ENCODE measurements at places on chromosomes 3 and 15.

DNA sequence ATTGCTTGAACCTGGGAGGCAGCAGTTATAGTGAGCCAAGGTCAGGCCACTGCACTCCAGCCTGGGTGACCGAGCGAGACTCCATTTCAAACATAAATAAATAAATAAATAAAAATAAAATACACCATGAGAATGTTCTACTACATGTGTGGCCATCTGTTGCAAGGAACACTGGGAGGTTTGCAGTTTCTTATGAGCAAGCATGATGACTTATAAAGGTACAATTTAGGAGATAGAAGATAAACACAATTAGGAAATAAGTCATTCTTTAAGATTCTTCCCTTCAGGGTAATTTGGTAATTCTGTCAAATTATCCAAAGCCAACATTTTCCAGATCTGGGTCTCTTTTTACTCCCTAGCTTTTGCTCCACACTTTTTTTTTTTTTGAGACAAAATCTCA, 13.4 kb downstream of the HTR3C start:
- DNase-seq = no peak

DNA sequence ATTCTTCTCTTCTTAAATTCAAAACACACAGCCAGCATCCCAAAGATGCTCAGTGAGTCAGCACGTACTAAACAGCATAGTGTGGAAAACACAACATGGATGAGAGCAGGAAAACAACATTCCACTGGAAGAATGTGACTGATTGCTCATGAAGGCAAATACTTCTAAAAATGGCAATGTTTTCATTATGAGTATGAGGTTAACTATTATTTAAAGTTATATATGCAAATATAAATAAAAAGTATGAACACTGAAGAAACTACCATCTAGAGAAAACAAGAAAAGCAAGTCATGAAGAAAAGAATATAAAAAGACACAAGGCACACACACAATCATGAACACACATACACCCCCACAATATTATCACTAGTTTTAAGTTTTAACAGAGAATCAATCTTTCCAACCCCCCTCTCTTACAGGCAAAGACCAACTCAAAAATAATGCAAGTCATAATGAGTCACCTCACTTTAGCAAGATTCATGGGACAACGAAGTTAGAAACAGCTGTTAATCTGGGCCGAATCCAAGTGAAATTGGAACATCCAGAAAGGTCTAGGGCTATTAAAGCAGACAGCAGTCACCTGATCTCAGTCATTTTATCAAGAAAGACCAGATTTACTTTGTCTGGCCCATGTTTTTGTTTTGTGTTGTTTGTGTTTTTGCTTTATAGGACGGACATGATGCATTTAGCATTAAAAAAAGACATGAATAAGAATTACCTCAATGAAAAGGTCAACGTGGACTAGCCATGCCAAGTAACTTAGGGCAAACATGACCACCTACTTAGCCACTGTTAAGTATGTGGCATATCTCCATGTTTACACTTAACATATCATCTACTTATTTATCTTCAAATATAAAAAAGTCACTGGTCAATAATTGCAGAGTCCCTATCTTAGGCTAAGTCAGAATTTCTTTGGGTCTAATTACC, 18.1 kb downstream of the GBE1 start:
- no peak for DNase-seq

DNA sequence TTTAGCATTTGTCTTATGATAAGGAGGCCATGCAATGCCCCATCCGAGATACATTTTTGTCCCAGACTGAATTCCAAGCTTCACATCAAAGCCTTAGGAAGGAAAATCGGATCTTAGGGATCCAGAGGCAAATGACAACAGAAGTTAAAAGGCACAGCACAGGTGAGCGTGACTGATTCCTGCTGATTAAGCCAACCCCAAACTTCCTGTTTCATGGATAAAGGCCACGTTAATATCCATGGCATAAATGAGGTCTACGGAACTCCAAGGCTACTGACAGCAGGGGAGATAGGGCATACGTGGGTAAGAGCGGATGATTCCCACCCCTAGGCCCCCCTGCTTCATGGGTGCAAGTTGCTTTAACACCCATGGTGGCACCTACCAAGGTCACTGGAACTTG, 471.6 kb downstream of the FHIT start:
- no peak for DNase-seq

DNA sequence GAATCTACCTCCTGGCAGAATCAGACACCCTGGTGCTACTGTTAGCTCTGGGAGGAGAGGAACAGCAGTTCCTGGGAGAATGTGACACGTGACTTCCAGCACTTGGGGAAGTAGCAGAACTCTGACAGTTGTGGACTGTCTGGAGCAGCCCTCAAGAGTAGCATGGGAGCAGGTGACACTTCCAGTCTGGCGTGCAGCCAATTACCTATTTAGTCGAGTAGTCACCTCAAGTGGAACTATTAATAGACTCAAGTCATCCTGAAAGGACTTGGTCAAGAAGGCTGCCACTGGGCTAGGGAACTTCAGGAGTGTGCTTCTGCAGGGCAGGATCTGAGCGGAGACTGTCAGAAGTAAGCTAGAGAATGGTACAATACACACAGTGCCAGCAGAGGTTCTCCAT, 62.3 kb downstream of the MTHFS start:
- DNase-seq = peak; percentile 21

GRCh38 chr3:47420511-47421484, 40.0 kb downstream of the PTPN23 start:
- peak; percentile 53 for DNase-seq

DNA sequence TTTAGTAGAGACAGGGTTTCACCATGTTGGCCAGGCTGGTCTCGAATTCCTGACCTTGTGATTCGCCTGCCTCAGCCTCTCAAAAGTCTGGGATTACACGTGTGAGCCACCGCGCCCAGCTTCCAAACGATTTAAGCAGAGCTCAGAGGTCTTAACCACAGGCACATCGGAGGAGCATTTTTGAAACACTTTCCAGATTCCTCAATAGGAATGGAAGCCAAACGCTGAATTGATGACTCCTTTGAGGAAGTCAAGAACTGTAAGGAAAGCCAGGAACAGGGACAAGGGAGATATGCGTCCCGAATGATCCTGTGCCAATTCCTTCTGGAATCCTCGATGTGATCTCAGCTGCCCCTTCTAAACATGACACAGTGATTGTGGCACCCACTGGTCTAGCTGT, 40.0 kb downstream of the TRH start:
- DNase-seq = no peak

- no peak for DNase-seq
Measured at GRCh38 chr3:157079676-157080369, 80.1 kb downstream of the CCNL1 start.

GRCh38 chr15:72463702-72464101, 10.4 kb upstream of the ARIH1 start:
- no peak for DNase-seq

GRCh38 chr15:74402873-74403587, 30.7 kb downstream of the SEMA7A start:
- DNase-seq = no peak

DNA sequence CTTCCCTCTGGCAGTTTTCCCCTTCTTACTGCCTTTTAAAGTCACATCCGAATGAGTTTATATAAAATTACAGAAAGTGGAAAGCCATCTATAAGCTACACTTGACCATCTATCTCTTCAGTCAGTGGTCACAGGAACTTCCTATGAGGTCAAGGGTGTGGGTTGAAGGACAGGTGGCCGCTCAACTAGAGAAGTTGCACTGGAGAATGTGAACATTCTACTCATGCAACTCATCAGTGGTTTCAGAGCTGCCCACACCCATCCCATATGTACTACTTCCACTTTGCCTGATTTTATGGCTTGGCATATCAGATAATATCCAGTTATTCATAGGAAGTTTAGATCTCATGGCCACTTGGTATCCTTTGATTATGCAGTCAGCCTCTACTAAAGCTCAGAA, 57.4 kb upstream of the TMEM158 start:
- DNase-seq = no peak

GRCh38 chr15:74776821-74777768, 4.8 kb upstream of the CSK start:
- DNase-seq = no peak

DNA sequence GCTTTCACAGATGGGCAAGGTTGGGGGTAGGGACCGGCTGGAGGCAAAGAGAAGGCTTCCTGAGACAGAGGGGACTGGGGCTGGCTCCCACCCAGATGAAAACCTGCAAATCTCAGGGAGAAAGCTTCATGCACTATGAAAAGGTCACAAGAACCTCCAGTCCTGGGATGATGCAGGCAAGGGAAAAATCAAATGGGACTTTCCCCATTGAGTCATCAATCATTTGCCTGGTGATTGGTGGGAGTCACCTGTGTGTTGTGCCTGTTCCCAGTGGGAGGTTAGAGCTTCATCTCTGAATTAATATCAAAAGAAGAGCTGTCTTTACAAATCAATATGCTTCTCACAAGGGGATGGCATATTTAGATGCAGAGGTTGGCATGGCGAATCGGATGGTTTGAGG, 49.9 kb downstream of the CACNA1D start:
- DNase-seq = no peak

GRCh38 chr3:21484828-21485144, 266.2 kb downstream of the ZNF385D start:
- DNase-seq = no peak

DNA sequence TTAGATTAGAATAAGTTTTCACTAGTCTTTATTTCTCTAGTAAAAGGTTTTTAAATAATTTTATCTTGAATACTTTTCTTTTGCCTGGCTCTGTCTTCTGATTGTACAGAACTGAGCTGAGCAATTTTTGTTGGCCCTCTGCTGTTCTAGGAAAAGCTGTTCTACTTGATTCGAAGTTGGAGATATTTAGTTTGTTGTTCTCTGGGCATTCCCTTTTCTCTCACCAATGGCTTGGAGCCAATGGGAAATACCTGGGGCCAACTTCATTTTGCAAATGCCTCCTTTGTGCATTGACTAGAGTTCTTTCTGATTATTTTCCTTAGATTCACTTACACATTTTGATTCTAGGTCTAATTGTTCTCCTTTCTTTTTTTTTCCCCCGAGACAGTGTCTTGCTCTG, 16.5 kb downstream of the ABHD5 start:
- DNase-seq = no peak

DNA sequence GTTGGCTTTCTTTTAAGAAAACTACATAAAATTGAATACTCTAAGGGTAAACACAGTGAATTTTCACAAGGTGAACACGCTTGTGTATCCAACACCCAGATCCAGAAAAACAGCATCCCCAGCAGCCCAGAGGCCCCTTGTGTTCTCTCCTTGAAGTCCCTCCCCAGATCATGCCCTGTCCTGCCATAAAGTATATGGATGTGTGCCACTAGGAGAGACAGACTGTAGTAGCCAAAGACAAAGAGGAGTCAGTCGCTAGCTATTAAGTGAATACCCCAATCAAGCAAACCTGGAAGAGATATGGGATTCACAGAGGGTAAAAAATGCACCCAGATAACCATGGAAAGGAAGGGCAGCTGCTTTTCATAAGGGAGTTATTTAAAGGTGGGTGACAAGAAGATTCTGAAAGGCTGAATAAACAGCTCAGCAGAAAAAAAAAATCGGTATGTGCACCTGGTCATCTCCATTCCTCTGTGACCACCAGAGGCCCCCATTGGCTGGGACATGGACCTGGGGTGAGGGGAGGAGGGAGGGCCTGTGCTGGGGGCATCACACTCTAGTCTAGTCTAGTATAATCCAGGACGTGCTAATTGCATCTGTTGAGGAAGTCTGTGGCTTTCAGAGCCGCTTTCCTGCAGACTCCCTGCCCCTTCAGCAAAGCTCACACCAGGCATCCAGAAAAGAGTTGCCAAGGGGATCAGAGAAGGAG, 167.3 kb upstream of the NDN start:
- no peak for DNase-seq

DNA sequence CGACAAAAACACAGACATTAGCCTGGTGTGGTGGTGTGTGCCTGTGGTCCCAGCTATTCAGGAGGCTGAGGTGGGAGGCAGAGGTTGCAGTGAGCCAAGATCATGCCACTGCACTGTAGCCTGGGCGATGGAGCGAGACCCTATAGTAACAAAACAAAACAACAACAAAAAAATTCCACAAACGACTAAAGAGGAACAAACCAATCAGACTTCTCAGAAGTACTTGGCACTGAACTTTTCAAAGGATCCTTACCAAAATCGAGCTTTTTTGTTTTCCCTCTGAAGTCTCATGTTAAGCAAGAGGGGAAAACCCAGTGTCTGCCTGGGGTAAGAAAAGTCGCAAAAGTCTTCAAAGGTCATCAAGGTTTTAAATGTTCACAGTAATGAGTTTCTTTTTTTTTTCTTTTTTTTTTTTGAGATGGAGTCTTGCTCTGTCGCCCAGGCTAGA, 30.1 kb upstream of the TFRC start:
- no peak for DNase-seq

DNA sequence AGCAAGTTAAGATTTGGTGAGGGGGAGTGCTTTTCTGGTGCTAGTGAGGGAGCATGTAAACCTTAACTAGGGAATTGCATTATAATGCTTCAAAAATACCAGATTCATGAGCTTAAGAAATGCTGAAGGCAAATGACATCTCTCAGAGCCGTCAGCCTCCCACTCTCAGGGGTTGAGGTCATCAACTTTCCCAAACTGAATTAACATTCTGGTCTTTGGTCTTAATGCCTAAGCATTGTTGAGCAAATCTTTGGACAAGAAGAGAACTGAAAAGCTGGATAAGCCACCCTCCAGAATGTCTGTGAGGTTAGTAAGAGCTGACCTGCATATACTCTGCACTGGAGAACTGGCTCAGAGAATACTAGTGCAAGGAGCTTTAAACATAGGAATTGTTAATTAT, 124.9 kb upstream of the GAP43 start:
- DNase-seq = no peak

- no peak for DNase-seq
Measured at GRCh38 chr15:32861174-32861573, 143.4 kb downstream of the GREM1 start.

GRCh38 chr3:186544281-186544680, at the start of gene CRYGS:
CRYGS (minus strand) TSS chr3:186544380; CDS start chr3:186544326, 54 bp downstream.
- DNase-seq = no peak

- no peak for DNase-seq
Measured at GRCh38 chr3:140719841-140720614, 42.2 kb downstream of the TRIM42 start.

GRCh38 chr3:100080573-100080972, 33.7 kb downstream of the FILIP1L start:
- peak; percentile 60 for DNase-seq

DNA sequence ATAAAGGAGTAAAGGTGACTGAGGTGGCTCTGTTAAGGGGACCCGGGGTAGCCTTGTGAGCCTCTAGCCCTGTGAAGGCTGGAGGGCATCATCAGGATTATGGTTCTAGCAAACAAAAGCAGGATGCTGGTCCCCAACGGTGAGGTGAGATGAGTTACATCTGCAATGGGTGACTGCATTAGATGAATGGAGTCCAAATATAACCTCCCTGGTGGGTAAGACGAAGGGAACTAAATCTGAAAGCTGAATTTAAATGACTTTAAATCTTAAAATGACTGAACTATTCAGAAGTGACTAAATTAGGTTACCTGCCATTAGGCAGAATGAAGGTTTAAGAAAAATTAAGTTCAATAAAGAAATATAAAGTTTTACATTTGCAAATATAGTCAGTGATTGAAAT, 4.6 kb upstream of the HLTF start:
- peak; percentile 19 for DNase-seq

DNA sequence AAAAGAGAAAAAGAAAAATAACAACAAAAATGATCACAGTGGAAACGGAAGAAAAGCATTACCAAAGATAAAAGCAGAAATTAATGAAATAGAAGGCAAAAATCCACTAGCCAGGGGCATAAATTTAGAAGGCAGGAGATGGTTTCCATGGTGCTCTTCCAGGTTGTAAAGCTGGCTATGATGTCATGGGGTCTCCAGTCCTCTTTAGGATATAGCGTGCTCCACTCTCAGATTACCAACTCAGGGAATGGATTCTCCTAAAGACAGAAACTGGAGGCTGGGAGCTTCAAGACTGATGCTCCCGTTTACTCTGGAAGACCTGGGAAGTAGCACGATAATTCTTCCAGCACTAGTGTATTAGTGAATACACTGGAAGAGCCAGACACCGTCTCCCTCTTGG, 10.9 kb upstream of the ULK4 start:
- DNase-seq = no peak

All from NCI-H146 (cell line).